Forelimb muscle (tissue), 1 donor: ENCODE measurements at places on chromosomes 6 and 20. TPM values are rescaled to one million over a fixed set of nuclear protein-coding genes. Genes with fewer than 3 reads are reported as not detected.

Gene WFDC5
- polyA plus RNA-seq = not detected

Gene CDSN
- polyA plus RNA-seq = 0.06 TPM

DNA sequence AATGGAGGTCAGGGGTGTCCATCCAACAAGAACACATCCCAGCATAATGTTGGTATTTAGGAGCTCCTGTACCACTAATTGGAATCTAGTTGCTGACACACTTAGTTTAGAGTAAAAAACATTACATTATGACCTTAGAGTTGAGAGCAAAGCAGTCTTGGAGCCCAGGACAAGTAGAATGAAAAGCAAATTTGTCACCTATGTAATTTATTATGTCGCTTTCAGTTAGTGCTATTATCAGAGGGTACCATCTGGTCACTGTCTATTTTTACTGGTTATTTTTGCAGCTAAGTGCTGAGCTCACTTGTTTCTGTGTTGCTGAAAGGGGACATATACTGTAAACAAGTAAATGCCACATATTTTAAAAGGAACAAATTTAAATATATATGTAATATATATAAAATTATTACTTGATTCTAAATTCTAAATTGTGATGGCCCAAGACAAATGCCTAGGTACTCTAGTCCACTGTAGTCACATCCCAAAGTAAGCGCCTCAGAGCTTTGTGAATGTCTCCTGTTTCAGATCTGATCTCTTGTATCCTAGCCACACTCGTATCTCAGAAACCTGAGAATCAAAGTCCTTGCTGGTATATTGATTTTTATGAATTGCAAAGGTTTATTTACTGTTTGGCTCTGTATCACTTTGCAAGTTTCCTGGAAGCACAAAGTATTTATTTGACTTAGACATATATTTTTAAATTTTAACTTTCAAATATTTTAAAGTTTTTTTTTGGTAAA, 148.6 kb upstream of the MAN1A1 start:
- DNase-seq = no peak

- DNase-seq = no peak
Measured at GRCh38 chr6:44478158-44478557, 90.7 kb downstream of the CDC5L start.

DNA sequence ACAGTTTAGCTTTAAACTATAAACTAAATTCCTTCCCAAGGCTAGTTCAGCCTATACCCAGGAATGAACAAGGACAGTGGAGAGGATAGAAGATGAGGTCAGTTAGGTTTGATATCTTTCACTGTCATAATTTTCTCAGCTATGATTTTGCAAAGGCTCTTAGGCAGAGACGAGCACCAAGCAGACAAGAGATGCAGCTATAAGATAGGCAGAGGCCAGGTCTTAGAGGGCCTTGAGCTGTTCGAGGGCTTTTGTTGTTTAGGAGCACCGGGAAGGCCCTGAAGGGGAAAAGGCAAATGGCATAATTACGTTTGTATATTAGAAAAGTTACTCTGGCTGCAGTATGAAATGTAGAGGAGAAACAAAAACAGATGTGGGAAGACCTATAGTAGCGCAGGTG, 59.8 kb downstream of the DOP1A start:
- DNase-seq = no peak

- DNase-seq = no peak
Measured at GRCh38 chr20:63243604-63244247, 8.0 kb downstream of the BIRC7 start.

GRCh38 chr6:125961117-125961516, 4.5 kb downstream of the HINT3 start:
- no peak for DNase-seq

GRCh38 chr6:112821476-112821875, 474.3 kb downstream of the RFPL4B start:
- DNase-seq = no peak

GRCh38 chr20:62192635-62193034, 9.8 kb downstream of the MTG2 start:
- no peak for DNase-seq

DNA sequence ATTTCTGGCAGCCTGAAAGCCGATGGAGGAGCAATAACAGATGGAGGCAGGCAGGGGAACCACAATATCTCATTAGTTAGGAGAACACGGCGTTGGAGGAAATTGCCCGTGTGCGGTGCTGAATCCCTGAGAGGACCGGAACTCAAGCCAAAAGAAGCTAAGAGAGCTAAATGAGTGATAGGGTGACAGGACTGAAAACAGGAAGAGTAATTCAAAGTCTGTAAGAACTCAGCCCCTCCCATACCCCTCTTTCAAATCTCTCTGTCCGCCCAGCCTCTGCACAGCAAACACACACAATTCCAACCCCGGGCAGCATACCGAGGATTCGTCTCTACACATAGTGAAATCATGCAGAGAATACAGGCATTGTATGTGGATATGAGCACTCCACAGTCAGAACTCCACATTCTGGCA, 2.6 kb upstream of the IPCEF1 start:
- no peak for DNase-seq
